ENCODE measurements at places on chromosomes 1 and 21.

- DNase-seq: no peak
These were observed 77.0 kb downstream of the PGM1 start for GRCh38 chr1:63670164-63670563.

DNA sequence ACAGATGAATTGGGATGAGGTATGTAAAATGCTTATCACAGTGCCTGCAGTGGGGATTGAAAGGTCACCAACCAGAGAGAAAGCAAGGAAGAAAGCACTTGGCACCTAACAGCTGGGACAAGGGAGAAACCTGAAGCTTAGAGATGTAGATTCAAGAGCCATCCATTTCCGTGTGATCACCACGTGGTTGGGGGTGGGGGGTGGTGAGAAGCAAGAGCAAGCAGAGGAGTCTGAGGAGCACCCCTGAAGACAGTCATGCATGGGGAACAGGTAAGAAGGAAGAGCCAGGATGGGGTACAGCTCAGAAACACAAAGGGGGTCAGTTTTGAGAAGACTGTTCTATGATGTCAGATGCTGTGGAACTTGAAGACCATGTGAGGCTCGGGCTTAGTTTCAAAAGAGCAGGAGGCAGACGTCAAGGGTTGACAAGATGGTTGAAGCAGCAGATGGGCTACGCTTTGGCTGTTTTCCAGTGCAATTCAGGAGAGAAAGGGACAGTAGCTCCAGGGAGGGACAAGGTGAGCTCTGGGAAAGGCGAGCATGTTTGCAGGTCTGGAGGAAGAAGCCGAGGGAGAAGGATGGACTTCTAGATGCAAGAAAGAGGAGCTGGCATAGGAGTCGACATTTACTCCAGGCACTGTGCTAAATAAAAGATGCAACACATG, 17.4 kb downstream of the KANK4 start:
- no peak for DNase-seq

GRCh38 chr1:145927916-145928643, 796 bp upstream of the RBM8A start:
- no peak for DNase-seq

- DNase-seq: peak; percentile 35
These were observed 60.7 kb upstream of the ATP5PO start for GRCh38 chr21:33976082-33977016.
